Hematopoietic multipotent progenitor cell (in vitro differentiated cells): ENCODE measurements at places on chromosomes 5 and 9.

- no peak for DNase-seq
Measured at GRCh38 chr5:149273950-149274349, 2.3 kb downstream of the AFAP1L1 start.

DNA sequence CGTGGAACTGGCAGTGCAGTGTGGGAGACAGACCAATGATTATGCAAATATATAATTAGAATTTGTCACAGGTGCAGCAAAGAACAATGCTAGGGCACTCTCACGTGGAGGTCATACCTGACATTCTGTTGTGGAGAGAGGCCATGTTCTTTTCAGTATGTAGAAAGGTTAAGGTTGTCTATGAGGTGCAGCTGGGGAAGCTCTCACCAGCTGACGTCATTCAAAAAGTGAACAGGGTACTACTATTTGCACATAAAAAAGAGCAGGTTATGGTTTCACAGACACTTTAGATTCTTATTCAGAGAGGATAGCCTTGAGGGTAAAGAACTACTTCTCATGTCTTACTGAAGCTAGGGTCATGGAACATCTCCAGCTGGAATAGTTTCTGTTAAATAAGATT is 19.1 kb downstream of the SH3GL2 start:
- no peak for DNase-seq

- no peak for DNase-seq
Measured at GRCh38 chr9:110013064-110013463, 194.9 kb downstream of the C9orf152 start.

- no peak for DNase-seq
Measured at GRCh38 chr5:135930949-135931295, 23.9 kb downstream of the LECT2 start.

DNA sequence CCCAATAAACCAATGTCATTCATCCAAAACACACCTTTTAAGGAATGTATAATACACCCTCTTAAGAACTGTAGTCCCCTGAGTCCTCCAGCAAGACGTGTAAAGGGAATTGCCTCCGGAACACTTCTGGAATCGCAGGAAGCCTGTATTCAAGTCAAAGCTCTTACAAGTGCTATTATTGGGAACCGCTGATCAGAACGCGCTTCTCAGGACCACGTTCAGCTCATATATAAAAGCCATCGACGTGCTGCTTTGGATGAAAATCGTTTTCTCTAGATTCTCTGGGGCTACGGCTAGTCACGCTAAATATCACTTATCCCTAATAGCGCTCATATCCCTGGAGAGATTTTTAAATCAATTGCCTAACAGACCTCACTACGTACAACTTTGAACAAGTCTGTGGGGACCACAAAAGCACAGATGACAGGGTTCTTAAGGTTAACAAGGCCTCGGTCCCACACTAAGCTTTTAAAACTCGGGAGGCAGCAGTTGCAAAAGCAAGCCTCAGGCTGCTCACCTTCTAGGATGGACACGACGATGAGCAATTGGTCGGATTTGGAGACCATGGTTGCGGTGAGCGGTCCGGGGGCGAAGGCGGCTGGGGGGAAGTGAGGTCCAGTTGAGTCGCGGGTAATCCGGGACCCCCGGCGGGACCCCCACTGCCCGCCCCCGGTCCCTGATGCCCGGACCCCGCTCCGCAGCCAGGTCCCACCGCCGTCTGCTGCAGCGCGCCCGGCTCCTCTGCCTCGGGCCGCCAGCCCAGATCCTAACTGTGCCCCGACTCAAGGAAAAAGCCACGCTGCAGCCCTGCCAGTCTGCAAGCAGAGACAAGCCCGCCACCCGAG is 548 bp downstream of the CEP120 start:
- DNase-seq, result peak; percentile 17

GRCh38 chr5:157571357-157571827 is 4.2 kb downstream of the ADAM19 start:
- peak; percentile 59 for DNase-seq

- no peak for DNase-seq
Measured at GRCh38 chr9:111036429-111036789, 1.9 kb downstream of the LPAR1 start.

GRCh38 chr9:92718086-92719001 is 46.3 kb downstream of the BICD2 start:
- DNase-seq, result no peak

DNA sequence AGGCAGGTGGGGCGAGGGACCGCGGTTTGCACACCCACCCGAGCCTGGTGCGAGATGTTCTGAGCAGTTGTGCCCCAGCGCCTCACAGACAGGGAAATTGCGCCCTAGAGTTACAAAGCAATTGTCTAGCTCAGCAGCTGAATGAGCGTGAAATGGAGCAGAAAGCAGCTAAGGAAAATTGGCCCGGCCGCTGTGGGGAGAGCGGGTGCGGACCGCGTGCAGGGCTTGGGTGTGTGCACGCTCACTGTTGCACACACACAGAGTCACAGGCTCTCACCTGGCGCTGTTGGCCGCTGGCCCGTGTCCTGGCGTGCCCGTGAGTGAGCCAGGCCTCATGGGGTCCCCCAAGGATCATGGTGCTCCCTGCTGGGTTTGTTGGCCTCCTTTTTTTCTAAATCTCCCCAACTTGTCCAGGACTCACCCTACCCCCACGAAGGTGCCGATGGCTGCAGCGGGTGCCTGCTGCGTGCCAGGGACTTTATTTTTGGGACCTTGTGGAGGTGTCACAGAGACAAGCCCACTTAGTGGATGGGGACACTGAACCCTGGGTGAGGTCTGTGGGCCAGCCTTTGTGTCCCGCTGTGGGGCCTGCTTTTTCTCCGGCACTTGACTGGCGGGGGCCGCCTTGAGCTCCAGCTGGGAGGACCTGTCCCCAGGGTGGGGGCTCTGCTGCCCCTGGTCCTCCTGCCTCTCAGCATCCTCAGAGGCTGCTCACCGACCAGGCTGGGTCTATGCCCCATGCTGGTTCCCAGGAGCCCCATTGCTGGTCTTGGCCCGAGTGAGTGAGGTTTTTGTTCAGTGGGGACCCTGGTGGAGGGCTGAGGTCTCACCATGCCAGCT is 5.2 kb downstream of the RXRA start:
- no peak for DNase-seq

- DNase-seq, result peak; percentile 99
Measured at GRCh38 chr9:120868676-120869359, 8.2 kb downstream of the PHF19 start.

DNA sequence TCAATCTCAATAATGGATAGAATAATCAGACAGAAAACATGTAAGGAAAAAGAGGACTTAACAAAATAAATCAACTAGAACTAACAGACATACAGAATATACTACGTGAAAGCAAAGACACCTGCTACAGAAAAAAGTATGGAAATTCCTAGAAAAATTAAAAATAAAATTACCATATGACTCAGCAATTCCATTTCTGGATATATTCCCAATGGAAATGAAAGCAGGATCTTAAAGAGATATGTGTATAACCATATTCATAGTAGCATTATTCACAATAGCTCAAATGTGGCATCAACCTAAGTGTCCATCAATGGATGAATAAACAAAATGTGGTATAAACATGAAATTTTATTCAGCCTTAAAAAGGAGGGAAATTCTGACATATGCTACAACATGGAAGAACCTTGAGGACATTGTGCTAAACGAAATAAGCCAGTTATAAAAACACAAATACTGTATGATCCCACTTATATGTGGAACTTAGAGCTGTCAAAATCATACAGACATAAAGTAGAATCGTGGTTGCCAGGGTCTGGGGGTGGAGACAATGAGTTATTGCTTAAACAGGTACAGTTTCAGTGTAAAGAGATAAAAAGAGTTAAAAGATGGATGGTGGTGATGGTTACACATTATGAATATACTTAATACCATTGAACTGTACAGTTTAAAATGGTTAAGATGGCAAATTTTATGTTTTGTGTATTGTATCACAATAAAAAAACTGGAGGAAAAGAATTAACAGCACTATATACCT is 6.9 kb downstream of the PLAA start:
- no peak for DNase-seq

GRCh38 chr5:76029739-76030138 is 53.4 kb upstream of the SV2C start:
- no peak for DNase-seq

DNA sequence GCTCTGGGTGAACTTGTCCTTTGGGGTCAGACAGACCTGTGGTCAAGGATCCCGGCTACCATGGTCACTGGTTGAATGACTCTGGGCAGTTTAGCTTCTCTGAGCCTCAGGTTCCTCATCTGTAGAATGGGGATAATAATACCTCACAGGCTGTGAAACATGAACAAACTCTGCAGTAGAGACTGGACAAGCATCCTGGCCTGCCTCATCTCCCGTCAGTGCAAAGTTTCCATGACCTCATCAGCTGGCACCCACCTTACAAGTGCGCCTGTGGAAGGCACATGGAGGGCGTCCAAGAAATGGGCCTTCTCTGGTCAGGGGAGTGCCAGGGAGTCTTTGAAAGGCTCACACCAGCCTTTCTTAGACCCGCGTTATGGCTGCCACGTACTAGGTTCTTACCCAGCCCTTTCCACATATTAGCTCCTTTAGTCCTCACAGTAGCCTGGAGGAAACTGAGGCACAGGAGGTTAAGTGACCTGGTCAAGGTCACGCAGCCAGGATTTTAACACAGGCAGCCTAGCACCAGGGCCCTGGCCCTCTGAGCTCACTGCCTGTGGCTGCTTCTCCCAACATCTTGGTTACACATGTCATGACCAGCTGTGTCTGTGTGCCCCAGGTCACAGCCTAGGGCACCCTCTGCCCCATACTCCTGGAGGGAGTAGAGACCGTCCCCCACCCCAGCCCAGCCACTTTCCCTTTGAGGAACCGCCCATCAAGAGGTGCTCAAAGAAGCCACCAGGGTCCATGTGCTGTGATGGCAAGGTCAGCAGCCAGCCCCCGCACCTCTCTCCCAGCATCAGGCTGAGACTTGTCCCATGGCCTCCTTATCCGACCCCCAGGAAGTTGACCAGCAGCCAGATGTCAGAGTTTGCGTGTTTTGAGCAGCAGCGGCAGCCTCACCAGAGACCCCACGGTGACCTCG is 39.4 kb upstream of the RPL26L1 start:
- no peak for DNase-seq

DNA sequence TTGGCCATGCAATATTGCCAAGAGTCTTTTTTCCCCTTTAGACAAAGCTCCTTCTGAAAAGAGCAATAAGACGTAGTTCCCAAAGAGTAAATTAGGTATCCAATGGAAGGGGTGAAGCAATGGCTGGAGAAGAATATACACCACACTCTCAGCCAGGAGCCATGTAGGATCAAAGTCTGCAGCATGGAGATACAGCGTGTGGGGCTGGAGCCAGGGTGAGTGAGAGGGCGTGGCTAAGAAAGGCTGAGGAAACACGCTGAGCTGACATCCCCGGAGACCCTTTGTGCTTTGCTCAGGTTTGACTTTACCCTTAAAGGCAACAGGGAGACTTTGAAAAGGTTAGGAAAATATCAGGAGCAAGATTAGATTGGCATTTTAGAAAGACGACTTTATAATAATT is 87.1 kb upstream of the ELL2 start:
- no peak for DNase-seq

GRCh38 chr9:6076851-6077250 is 61.4 kb upstream of the RANBP6 start:
- no peak for DNase-seq

DNA sequence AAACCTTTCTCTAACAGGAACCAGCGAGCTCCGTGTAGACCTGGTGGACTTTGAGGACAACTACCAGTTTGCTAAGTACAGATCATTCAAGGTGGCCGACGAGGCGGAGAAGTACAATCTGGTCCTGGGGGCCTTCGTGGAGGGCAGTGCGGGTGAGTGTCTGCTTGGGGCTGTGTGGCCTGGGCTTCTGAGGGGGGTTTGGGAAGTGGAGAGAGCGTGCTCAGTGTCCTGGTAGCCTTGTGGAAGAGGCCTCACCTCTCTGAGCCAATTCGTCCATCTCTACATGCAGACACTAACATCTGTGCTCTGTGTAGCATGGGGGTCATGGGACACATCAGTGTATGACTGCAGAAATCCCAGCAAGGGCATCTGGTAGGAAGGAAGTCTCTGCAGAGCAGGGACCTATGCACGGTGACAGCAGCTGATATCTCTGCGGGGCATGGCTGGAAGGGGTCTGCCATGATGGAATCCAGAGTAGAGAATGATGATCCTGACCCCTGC is 5.9 kb downstream of the FCN2 start:
- DNase-seq, result no peak

DNA sequence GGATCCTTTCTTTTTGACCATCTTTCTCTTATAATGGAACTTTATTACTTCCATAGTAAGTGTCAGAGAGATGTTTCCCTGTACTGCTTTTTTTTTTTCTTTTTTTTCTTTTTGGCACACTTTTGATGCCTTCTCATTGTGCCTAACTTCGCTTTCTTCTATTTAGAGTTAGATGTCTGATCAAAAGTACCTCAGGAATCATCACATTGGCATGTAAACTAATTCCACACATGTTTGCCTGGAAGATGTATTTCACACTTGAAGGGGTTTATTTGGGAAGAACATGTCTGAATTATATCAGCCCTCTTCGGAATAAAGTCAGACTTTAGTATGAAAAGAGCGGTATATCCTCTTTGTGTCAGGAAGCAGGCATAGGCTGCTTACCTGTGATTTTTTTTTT is 35.1 kb downstream of the SMARCA2 start:
- DNase-seq, result no peak

GRCh38 chr5:82720213-82721086 is 356.7 kb downstream of the TMEM167A start:
- DNase-seq, result no peak

GRCh38 chr9:74036549-74037231 is 460.4 kb upstream of the RORB start:
- DNase-seq, result no peak

- no peak for DNase-seq
Measured at GRCh38 chr9:114724744-114725143, 42.8 kb upstream of the TEX48 start.

DNA sequence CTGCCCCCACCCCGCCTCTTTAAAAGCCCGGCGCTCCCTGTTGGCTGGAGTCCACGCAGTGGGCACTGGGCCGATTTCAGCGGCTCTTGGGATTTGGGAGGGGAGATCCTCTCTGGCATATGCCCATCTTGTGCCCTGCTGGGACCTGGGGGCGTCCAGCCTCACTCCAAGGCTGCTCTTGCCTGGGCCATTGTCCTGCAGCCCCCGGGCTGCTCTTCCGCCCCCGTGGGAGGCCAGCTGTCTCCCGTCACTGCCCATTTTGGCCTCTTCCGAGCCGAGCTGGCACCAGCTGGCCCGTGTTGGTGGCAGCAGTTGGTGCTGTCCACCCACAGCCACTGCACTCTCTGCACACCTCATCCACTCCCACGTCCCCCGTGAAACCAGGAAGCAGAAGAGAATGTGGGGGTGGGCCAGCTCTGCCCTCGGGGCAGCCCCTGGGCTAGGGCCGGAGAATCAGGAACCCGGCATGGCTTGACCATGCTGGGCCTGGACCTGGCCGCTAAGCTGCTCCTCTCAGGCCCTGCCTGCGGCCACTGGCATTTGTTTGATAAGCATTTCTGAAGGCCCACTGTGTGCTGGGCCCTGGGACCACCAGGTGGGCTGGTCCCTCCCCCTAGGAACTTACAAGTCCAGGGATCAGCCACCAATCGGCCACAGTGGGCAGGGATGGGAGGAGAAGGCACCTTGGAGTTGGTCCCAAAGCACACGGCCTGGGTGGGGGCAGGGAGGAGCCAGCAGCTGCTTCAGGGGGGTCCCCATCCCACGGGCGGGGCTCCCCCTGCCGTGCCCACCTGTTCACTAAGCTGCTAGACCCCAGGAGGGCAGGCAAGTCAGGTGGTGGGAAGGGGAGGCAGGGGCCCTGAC is 2.2 kb downstream of the C8G start:
- DNase-seq, result no peak
